Cardiac septum (tissue), 1 donor: ENCODE measurements at places on chromosomes 13 and 19. TPM values are rescaled to one million over a fixed set of nuclear protein-coding genes. Genes with fewer than 3 reads are reported as not detected.

- no peak for DNase-seq
These were observed 2.3 kb downstream of the CEBPG start for GRCh38 chr19:33375837-33376159.

- no peak for DNase-seq
These were observed 2.7 kb upstream of the HPN start for GRCh38 chr19:35038623-35039512.

- no peak for DNase-seq
These were observed 1.5 kb upstream of the CGB7 start for GRCh38 chr19:49059053-49059452.

GRCh38 chr19:29016926-29017760, 195.8 kb downstream of the UQCRFS1 start:
- peak; percentile 14 for DNase-seq

GRCh38 chr19:51740356-51740755, 11.3 kb downstream of the FPR1 start:
- no peak for DNase-seq

GRCh38 chr19:29606420-29606747, 301 bp downstream of the POP4 start:
- peak; percentile 68 for DNase-seq

DNA sequence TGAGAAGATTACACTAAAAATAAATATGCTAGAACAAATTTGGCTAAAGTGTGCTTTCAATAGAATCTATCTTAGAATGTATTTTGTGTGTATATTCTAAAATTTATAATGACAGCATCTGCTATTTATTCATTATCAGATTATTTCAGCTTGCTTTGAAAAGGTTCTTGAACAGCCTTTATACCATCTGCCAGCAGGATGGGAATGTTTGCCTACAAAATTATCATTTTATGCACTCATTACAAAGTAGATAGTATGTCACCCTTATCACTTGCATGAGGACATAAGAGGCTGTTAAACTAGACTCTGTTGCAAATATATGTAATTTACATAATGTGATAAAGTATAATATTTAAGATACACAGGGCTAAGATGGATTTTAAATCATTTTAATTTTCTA, 1286.9 kb upstream of the PCDH20 start:
- no peak for DNase-seq

DNA sequence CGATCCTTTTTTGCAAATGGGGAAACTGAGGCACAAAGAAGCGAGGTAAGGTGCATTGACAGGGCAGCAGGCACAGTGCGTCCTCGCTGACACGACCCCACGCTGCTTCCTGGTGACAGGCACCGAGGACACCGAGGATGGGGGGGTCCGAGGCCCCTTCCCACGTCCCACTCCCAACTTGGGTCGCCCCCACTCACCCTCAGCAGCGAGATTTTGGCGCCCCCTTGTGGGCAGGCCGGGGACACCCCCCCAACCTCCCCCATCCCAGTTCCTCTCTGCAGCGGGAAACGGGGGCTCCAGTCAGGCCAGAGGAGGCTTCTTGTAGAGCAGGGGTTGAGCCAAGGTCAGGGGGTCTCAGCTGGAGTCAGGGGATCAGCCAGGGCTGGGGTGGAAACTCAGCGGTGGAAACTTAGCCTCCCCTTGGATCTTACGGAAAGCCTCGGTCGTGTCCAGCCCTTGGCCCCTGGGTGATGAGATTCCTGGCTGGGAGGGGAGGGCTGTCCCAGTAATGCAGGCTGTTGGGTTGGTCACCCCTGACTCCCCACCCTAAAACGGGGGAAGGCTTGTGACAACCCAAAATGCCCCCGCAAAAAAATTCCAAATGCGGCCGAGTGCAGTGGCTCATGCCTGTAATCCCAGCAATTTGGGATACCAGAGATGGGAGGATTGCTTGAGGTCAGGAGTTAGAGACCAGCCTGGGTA, 8.2 kb downstream of the SMIM24 start:
- DNase-seq = no peak

Gene MYO16
- total RNA-seq = 0.92 TPM

Gene PRDX2
- 595 TPM for total RNA-seq

Gene GPC6
- 1.4 TPM for total RNA-seq

Gene ZNF580
- total RNA-seq = 29.0 TPM

Gene ATP13A1
- total RNA-seq = 20.1 TPM

Gene FCER2
- total RNA-seq = not detected

Gene TYROBP
- 16.9 TPM for total RNA-seq
